ENCODE measurements at places on chromosomes 12 and 14.

DNA sequence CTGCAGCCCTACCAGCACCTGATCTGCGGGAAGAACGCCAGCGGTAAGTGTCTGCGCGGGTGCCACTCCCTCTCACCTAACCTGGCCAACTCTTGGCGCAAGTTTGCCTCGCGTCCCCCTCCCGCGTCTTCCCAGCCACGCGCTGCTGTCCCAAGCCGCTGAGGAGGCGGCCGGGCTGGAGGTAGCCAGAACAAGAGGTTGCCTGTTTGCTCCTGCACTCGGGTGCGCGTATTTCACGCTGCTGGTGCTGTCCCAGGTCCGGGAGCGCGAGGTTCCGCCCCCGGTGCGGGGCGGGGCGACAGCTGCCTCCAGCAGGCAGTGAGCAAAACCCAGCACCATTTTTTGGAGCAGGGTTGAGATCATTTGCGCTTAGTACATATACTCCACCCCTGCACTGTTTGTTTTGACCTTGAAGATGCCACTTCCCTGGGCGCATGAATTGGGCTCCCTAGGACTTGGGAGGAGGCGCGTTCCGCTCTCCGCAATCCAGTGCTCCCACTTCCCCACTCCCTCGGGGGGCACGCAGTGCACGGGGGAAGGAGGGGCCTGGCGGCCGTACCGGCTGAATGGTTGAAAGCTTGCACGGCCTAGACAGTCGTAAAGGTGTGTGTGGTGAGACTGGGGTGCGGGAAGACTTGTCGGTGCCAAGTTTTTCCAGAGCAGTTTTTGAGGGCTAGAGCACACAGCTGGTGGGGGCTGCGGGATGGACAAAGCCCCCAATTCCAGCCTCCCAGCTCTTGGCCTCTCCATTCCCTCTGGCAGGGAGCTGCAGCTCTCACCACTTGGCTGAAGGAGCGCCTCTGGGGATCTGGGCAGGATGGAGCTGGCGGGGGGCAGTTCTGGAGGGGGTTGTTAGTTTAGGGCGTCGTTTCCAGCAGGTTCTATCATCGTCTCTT, 226.9 kb upstream of the CRY1 start:
- ATAC-seq, result peak; percentile 75

DNA sequence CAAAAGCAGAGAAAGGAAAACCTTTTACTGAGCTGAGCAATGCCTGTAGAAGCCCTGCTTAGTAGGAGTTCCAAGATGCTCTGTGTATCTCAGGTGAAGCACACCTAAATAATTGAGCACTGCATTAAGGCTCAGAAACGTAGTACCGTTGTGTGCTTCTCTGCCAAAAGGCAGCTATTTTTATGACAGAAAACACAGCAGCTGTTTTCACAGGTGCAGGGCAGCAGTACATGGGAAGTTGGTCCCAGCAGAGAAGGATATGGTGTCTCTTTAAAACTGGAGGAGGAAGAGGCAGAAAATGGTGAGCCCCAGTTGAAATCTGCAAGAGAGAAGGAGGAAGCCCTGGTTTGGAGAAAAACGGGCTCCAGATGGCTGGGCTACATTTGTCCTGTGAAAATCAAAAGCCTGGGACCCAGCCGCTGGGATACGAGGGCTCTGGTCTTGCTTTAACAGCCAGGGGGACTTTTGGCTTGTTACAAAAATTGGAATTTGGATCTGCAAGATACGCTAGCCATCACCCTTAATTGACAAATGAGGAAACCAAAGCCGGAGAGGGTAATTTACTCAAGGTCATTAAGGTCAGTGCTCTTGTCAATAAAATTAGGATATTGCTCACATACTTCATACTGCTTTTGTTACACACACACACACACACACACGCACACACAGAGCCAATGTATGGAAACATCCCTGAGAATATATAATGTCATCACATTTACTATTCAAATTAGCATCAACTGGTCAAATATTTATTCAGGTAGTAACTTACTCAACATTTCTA, 27.3 kb downstream of the SPRING1 start:
- ATAC-seq, result no peak

DNA sequence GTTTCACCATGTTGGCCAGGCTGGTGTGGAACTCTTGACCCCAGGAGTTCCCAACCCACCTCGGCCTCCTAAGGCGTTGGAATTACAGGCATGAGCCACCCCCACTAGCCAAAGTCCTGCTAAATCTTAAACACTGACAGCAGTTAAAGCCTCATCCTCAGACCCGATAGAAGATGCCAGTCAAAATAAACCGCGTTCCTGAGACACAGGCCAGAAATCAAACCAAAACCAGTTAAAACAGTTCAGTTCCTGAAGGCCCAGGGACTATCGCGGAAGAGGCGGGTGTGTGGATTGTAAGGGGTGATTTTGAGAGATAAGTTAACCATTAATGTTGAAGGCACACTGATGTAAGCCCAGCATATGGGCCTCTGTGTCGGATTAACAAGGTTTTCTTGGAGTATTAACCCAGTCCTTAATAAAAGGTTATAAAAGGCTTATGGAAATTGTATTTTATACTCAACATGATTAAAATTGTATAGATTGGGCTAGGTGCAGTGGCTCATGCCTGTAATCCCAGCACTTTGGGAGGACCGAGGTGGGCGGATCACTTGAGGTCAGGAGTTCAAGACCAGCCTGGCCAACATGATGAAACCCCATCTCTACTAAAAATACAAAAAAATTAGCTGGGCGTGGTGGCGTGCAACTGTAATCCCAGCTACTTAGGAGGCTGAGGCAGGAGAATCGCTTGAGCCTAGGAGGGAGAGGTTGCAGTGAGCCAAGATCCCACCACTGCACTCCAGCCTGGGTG, 18.7 kb upstream of the CDCA4 start:
- ATAC-seq, result no peak

DNA sequence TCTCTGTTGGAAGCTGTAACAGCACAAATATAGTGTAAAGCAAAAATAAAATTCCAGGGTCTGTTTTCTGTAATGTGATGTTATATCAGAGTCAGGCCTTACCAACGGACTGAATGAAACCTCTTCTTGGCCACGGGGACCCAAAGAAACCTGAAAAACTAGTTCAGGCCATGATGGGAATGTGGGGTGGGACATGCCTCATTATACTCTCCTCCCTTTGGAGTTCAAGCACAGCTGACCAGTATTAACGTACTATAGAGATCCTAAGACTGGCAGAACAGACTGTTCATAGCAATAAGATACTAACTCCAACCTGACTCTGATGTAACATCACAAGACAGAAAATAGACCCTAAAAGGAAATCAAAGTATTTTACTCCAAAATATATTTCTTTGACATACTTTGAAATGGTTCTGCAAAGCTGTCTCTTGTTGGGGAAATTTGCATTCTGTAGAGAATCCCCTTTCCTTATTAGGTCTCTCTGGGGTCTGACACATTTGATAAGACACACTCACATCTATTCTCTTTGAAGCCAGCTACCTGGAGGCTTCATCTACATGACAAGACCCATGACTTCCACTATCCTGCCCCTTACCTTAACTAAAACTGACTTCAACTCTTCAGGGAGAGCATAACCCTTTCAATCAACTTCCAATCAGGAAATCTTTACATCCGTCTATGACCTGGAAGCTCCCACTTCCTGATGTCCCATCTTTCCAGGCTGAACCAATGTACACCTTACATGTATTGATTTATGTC, 444.6 kb downstream of the SOX5 start:
- ATAC-seq, result no peak

- ATAC-seq, result peak; percentile 31
Observed at GRCh38 chr12:1171657-1172408, 180.8 kb downstream of the ERC1 start.

Measured in esophagus mucosa (tissue), 1 donor.